ENCODE measurements at places on chromosomes 12 and 14.
A peak's percentile ranks its signal among the peaks of the same experiment; 100 is the strongest.

DNA sequence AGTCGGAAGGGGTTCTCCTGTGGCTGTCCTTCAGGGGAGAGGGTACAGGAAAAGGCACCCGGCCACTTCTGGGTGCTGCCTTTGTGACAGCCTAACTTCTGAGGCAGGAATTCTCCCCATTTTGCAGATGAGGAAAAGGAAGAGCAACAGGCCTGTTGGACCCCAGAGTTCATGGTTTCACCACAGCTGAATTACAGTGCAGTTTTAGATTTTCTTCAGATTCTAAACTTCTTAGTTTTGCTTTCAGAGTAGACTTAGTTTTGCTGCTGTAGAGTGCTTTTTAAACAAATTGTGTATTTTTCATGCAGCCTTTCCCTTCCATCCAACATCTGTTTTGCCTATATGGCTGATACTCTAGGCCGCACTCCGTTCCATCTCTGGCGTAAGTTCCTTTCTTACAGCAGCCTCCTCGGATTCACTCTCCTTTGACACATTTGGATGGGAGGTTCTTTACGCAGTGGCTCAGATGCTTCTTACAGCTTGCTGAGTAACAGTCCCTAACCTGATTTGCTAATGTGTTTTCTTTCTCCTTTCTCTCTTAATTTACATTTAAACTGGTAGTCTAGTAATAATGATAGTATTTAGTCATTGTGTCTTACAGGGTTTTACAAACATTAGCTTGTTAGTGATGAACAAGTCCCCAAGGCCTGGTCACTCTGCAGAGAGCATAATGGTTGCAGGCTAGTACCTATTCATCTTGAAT, 7.8 kb downstream of the TRAF3 start:
- no peak for DNase-seq

- no peak for DNase-seq
Measured at GRCh38 chr12:115185506-115185905, 501.5 kb upstream of the TBX3 start.

- DNase-seq = no peak
Measured at GRCh38 chr12:70842942-70843341, 77.6 kb downstream of the PTPRR start.

DNA sequence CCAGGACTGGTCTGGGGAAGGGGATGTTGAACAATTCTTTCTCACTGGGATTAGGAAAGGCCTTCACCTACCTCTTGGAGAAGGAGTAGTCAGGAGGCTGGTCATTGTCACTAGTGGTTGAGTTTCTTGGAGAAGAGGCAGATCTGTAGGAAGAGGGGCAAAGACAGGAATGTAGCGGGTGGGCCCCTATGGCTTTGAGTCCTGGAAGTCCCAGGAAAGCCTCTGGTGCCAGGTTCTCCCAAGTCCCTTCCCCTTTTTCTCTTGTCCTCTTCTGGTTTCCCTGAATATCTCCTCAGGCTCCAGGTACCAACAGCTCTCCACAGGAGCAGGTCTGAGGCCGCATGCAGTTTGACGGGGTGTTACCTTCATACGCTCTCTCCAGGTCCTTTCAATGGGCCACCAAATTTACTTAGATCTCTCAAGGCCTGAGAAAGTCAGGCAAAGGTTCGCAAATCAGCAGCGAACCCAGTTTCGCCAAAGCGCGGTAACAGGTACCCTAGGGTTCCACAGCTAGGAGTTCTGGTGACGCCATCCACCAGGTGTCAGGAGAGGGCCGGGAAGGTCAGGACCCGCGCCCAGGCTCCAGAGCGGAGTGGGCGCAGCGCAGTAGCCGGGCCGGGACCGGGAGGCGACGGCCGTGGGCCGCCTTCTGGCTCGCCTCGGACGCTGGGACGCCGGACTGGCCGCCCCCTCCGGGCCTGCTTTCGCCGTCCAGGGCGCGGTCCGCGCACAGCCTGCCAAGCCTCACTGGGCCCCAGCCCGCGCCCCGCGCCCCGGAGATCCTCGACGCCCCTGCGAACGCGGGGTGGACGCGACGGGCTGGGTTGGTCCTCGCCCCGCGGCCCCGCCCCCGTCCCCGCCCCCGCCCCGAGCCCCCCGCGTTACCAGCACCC, 795 bp downstream of the SMAGP start:
- peak; percentile 66 for DNase-seq

DNA sequence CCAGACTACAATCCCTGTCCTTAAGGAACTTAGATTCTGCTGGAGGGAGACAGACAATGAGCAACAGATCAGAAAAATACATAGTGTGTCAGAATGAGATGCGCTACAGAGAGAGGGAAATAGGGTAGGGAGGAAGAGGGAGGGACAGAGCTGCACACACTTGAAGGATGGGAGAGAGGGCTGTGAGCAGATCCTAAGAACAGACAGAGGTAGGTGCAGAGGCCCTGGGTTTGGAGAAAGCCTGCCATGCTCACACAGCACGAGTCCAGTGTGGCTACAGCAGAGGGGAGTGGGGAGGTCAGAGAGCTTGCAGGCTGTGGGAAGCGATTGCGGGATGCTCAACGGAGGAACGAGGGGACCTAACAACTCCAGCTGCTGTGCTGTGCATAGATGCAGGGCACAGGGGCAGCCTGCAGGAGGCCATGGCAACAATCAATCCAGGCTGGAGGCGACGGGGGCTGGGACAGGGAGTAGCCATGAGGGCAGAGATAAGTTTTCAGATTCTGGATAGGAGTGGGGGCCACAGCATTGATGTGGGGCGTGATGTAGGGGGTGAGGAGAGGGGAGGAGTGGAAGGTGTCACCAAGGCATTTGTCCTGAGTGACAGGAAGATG, 20.7 kb downstream of the FAIM2 start:
- no peak for DNase-seq

DNA sequence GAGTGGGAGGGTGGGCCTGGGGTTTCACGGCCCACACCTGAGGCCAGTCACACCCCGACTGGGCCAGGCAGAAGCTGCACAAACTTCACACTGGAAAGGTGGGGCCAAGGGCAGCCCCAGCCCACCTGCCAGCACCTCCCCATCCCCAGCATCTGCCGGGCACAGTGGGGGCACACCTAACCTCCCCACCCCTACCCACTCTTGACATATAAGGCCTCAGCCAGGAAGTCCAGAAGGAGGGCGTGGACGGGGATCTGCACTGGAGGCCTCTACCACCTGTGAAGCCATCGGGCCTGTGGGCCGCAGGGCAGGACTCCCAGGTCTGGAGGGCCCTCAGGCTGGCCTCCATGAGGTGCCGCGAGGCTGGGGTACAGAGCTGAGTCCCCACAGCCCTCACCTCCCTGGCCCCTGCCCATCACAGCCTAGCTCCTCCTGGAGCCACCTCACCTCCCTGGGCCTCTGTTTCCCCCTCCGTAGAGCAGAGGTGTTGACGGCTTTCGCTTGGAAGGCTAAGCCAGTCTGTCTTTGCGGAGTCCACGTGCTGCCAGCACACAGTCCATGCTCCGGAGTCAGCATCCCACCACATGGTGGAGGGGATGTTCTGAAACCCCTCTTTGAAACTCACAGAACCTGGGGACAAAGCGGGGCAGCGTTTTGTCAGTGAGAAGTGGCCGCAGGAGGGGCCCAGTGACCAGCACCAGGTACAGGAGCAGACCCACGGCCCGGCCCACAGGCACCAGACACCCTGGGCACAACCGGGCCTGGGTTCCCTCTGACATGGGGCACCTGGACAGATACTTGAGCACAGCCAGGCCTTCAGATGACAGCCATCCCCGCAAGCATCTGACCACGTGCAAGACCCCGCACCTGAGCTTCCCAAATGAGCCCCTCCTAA, 38.2 kb upstream of the INF2 start:
- DNase-seq = no peak

DNA sequence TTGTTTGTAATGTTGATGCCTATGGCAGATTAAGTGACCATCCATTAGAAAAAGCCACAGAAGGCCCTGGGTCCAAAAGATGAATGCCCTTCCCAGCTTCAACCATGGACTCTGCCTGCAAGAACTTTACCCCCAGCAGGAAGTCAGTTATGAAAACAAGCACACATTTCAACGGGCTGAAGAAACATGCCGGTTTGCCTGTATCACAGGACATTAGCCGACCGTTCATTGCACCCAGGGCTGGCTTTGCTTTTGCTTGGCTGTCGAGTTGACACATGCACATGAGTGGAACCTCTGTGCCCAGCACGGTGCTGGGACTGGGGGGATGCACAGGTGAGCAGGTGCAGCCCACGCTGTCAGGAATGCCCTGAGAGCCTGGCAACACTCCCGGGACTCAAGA, 1087.0 kb downstream of the BCL11B start:
- DNase-seq = no peak

DNA sequence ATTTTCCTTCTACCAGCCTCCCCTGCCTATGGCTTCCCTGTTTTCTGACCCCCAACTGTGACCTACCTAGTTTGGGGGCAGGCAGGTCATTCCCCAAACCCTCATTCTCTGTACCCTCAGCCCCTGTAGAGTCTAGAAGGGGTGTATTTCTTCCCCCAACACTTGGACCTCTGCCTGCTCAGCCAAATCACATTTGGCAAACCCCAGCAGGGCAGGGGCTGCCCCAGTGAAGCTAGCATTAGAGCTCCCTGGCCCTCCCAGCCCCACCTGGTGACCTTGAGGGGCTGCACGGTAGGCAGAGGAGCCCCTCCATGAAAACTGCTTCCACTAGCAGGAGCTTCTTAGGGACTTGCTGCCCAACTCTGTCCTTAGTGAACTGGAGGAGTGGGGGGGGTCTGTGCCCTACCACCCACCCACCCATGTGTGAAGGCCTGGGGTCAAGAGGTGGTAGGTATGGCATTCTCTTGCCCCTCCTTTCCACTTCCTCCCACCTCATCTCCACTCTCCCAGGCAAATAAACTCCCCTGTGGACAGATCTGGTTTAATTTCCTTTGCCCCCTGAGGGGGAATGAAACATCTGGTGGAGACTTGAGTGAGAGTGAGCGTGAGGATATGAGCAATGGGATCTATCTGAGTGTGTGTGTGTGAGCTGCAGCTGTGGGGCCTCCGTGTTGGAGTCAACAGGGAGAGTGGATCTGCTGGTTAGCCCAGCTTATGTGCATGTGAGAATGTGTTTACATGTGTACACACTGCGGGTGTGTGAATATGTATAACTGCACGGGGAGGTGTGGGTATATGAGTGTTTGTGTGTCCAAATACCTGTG, 1.6 kb downstream of the NXPH4 start:
- no peak for DNase-seq

- DNase-seq = no peak
Measured at GRCh38 chr12:101165319-101165718, 44.7 kb downstream of the SLC5A8 start.

GRCh38 chr12:123801573-123802178, 39.6 kb downstream of the DNAH10 start:
- no peak for DNase-seq

DNA sequence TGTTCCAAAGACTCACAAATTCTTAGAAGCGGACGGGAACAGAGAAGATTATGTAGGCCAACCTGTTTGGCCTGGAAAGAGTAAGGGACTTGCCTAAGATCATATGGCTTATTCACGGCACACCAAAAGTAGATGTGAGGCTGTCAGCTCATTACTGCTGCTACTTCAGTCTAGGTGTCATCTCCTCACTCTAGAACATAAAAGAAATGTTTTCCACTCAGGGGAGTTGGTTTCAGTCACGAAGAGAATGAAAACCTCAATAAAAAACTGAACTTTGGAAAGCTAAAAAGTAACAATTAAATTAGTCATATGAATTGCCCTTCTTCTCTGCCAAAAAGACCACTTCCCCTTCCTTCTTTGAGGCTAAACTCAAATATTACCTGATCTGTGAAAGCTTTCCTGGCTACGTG, 658 bp upstream of the CEP128 start:
- no peak for DNase-seq

DNA sequence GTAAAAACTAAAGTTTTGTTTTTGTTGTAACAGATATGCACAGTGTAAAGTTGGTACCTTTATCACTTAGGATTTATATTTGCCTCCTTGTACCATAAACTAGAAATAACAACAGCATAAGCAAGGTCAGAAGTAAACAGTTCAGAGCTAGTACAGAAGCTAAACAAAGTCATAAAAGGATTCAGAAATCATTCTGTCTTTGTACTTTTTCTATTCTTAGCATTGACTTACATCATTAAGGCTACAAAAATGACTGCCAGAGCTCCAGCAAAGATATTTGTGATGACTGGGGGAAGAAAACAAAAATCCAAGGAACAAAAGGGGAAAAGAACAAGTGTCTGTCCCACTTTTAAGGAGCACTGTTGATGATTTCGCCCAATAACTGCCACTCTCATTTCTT, 347.2 kb downstream of the CCDC91 start:
- no peak for DNase-seq

DNA sequence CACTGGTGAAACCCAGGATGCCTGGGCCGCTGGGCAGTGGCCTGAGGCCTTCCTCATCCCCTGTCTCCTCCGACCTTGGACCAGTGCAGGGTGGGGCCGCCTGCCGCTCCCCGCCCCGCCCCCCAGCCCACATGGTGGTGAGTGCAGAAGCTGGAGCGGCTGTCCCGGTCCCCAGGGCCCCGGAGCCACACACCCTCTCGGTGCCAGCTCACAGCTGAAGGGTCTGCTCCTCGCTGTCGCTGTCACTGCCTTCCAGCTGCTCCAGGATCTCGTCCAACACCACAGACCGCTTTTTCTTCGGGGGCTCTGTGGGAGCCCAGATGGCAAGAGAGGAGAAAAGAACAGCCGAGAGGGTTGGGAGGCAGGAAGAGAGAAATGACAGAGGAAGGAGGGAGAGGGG, 143.1 kb downstream of the RBM19 start:
- DNase-seq = no peak

DNA sequence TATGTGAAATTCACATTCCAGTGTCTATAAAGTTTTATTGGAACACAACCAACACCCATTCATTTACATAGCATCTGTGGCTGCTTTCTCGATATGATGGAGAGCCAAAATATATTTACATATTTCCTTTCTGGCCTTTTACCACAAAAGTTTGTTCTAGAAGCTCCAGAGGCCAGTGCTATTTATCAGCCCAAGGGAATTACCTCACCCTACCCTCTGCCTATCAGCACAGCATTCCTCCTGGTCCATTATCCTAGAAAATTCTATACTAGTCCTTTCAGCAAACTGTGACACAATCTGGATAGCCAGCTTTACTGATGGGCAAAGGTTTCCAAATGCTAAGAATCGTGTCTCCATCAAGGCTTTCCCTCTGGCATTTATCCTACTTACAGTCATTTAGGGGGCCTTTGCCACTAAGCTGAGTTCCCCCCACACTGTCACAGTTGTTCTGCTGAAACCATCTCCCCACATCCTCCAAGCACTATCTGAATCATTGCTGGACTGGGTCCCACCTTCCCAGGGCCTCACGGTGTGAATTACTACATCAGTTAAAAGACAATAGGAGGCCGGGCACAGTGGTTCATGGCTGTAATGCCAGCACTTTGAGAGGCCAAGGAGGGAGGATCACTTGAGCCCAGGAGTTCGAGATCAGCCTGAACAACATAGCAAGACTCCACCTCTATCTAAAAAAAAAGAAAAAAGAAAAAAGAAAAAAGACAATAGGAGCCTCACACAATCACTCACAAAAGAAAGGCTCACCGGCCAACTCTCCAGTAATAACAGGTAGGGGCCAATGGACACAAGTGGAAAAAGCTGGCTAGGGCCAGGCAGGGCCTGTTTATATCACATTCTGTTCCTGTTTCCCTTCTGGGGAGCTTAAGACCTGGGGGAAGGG, 12.1 kb downstream of the SYNE3 start:
- DNase-seq = no peak

GRCh38 chr14:90444077-90444696, 47.4 kb downstream of the CALM1 start:
- DNase-seq = no peak

GRCh38 chr14:65548878-65549277, 136.3 kb downstream of the FUT8 start:
- no peak for DNase-seq
